ENCODE measurements at places on chromosomes 11 and 22. TPM values are rescaled to one million over a fixed set of nuclear protein-coding genes. Genes with fewer than 3 reads are reported as not detected.

- DNase-seq: no peak
These were observed 67.4 kb upstream of the PRDM11 start for GRCh38 chr11:45079075-45079444.

The OR9Q2 gene
- not detected for polyA plus RNA-seq

The MS4A15 gene
- polyA plus RNA-seq: not detected

The ABCC8 gene
- polyA plus RNA-seq: 1.1 TPM

DNA sequence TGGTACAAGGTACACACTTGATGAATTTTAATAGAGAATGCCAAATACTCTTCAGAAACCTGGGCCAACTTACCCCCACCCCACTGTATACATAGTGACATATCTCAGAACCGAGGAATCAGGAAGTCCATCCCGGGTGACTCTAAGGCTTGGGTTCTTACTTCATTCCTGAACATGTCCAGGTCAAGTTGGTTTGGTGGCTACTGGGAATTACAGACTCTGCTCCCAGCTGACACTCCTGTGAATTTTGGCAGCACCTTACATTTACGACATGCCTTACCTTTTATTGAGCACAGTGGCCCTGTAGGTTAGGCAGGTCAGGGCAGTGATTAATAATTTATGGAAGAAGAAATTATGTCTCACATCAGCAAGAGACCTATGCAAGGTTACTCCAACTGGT, 70.1 kb upstream of the LDLRAD3 start:
- DNase-seq: no peak

GRCh38 chr11:77418971-77419597, 54.8 kb downstream of the PAK1 start:
- no peak for DNase-seq

The OR52E8 gene
- polyA plus RNA-seq: not detected

The ARFIP2 gene
- polyA plus RNA-seq: 77.5 TPM

Measured in renal pelvis (tissue), 12 donors.